ENCODE measurements at places on chromosomes 7 and 10.

DNA sequence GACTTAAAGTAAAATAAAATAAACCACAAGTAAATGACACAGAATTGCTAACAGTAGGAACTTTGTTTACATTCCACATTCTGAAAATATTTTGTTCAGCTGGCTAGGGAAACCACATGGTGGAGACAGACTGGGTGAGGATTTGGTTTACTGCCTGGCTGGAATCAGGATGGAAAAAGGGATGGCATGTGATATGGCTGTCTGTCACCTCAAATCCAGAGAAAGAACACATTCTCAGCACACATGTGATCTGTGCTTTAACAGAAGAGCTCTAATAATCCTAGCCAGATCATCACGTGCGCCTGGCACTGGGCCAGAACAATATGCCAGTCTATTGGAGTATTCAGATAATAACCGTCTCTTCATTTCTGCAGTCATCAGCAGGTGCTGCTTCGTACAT, 90.9 kb upstream of the PIP4K2A start:
- no peak for DNase-seq

- no peak for DNase-seq
Observed at GRCh38 chr7:11757153-11757552, 74.8 kb downstream of the THSD7A start.

- DNase-seq = no peak
Observed at GRCh38 chr10:46253076-46254006, 33.5 kb upstream of the ANTXRL start.

DNA sequence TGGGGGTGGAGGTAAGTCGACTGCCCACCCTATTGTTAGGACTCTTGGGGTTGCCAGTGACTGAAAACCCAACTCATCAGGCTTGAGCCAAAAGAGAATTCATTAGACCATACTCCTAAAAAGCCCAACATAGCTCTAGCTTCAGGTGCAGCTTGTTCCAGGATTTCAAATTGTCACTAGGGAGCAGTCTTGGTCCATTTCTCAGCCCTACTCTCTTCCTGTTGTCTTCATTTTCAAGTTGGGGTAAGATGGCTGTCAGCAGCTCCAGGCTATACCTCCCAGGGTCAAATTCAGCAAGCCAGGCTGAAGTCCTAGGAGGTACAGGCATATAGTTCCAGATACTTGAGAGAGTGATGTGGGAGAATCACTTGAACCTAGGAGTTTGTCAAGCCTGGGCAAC, 14.9 kb upstream of the COL13A1 start:
- no peak for DNase-seq

DNA sequence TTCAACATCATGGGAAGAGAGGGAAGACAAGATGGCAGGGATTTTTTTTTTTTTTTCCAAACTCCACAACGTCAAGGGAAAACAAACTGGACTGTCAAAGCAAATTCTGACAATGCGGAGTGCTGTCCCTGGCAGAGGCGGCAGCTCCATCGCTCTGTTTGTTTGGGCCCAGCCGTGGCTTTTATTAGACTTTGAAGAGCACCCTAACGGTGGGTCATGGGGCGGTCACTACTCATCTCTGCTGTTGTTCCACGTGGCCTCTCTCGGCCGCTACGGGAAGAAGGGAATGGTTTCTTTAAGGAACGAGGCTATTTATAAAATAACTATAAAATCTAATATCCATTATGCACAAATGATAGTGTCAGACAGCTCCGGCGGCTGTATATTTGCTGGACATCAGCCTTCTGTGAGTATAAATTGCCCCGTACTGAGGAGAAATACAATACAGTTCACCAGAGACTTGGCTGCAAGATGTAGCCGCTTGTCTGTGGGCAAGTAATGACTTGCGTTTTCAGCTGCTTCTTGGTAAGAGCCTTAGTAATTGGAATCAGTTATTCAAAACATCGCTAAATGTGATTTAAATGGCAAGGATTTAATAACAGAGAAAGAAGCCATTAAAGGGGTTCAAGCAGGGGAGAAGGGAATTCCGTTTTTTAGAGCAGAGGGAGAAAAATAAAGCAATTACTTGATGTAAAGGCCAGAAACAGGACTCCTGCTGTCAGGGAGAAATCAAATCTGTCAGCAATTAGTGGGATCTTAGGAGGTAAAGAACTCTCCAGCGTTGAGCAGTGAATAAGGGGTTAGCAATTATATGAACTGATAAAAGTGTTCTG, 61.7 kb upstream of the RAB11FIP2 start:
- no peak for DNase-seq

DNA sequence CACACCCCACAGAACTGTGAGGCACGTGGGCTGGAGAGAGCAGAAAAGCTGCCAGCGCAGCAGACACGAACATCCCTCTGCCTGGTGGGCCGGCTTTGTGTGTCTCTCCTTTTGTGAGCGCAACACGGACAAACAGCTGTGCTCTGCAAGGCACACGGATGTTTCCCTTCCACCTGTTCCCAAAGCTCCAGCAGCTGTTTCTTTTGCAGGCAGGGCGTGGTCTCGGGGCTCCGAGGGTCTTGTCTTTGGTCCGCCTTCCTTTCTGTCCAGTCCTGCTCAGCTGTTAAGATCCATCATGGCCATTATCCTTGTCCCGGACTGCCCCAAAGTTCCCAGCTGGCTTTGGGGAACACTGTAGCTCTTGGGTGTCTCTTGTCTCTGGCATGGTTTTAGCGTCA, 32.7 kb upstream of the SH2B2 start:
- DNase-seq = no peak

- DNase-seq = no peak
Observed at GRCh38 chr7:129553899-129554461, 51.6 kb downstream of the SMKR1 start.

DNA sequence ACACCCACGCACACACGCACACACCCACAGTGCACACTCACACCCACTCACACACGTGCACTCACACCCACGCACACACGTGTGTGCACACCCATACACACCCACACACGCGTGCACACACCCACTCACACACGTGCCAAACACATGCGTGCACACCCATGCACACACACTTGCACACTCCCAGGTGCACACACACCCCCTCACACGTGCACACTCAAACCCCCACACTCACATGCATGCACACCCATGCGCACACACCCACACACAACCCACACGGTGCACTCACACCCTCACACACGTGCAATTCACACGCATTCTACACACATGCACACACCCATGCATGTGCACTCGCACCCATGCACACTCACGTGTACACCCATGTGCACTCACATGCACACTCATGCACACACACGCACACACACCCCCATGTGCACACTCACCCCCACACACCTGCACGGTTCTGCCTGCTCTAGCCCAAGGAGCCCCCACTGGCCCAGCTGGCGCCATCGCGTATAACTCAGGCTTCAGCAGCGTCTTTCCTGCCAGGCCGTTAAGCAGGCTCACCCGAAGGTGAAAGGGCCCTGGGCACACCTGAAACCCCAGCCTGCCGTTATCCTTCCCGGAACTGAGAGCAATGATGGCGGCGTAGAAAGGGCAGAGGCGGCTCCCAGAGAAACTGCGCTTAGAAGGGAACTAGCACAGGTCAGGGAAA, 63.9 kb upstream of the PDGFA start:
- no peak for DNase-seq

DNA sequence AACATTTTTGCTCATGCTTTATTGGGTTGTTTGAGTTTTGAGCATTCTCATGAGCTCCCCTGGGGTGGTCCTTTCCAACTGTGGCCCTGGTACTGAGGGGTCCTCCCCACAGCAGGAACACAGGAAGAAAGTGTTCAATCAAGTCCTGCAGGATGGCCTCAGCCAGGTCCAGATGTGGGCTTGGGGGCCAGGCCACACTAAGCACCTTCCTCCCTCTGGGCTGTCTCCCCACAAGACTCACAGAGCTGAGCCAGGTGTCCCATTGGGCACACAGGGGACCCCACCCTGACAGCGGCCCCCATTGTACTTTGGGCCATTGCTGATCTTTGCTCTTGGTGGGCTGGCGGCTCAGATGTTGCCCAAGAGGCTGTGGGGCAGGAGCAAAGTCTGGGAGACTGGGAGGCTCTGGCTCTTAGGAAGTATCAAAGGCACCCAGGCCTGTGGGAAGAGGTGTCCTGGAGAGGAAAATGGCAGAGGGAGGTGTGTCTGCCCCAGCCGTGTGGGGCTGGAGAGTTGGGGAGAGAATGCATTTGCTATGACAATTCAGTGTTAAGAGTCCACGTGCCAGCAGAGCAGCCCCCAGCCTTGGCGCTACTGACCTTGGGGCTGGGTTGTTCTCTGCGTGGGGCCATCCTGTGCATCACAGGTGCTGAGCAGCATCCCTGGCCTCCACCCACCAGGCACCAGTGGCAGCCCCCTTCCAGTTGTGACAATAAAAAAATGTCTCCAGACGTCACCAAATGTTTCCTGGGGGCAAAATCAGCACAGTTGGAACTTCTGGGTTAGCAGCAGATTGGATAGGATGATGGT, 17.8 kb downstream of the SCART1 start:
- no peak for DNase-seq

DNA sequence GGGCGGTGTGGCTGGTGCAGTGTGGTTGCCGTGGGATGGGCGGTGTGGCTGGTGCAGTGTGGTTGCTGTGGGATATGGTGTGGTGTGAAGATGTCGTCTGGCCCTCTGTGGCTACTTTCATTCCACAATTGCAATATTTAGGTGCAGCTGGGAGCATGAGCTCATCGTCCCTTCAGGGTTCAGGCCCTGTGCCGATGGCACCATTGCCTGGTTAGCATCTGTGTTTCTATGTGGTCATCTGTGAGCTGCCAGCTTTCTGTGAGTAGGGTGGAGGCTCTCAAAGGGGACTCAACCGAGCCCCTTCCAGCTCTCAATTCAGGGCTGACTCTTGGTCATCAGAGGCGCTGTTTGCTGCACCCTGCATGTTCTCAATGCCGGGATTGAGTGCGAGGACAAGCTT, 3.6 kb downstream of the ADGRA1 start:
- no peak for DNase-seq
